ENCODE measurements at places on chromosomes 7 and 10.

GRCh38 chr10:35874311-35875015 lies 232.4 kb upstream of the FZD8 start:
- H3K36me3 ChIP-seq: no peaks in the 10 kb centered on the region
- no peaks in the 10 kb centered on the region for H3K4me1 ChIP-seq
- no peaks in the 10 kb centered on the region for H3K27me3 ChIP-seq
- no peak overlapping the region for H3K27ac ChIP-seq
- H3K4me3 ChIP-seq: no peak overlapping the region

DNA sequence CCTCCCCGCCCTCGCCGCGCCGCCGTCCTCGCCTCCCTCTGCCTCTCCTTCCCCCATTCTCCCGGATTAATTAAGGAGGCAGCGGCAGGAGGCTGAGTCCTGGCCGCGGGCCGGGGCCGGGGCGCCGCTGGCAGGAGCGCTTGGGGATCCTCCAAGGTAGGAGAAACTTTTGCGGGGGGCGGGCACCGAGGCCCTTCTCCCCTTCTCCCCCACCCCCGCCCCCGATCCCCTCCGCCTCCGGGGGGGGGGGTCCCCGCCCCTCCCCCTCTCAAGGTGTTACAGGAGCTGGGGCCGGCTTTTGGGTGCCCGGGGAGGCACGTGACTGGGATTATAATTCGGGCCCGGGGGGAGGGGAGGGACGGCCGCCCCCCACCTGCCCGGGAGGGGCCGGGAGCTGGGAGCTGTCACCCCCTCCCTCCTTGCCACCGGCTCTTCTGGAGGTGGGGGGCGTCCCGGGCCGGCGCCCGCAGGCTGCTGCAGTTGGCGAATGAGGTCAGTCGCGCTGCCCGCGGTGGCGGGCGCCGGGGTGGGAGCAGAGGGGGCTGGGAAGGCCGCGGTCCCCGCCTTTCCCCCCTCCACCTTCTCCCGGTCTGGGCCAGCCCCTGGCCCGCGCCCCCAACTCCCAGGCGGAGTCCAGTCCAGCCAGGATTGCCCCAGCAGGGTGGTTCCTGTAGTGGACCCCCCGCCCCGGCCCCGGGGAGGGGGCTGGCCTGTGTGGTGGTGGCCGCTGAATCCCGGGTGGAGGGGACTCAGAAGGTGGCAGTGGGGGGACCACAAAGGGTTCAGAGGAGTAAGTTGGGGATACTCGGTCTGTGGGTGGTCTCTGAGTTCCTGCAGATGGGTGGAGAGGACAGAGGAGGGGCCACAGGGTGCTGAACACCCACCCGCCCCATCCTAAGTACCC lies 567 bp downstream of the GTF2IRD1 start:
- H3K36me3 ChIP-seq: no peaks in the 10 kb centered on the region
- peak overlapping the region; percentile 69 for H3K4me3 ChIP-seq
- no peaks in the 10 kb centered on the region for H3K4me1 ChIP-seq
- no peaks in the 10 kb centered on the region for H3K27me3 ChIP-seq
- H3K27ac ChIP-seq: peak overlapping the region; percentile 65
- no peak for DNase-seq

DNA sequence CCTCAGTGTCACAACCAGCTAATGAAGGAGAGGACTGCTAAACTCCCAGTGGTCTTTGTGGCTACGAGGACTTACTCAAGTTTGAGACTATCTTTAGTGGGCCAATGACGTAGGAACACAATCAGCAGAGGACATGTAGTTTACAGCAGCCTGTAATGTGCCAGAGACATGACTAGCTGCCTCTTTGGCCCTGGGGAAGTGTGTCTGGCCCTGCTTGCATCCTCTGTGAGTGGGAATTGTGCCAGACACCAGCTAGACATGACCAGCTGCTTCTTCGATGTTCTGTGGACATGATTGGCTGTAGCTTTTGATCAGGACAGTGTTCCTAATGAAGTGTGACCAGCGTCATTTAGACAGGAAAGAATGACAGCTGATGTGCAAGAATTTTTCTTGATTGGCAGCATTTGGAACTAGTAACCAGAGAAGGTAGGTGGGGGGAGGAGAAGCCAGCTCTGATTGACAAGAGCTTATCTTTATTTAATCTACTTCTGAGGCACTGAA lies 141.7 kb downstream of the AUTS2 start:
- H3K4me3 ChIP-seq: no peak overlapping the region
- no peaks in the 10 kb centered on the region for H3K27me3 ChIP-seq
- DNase-seq: no peak
- no peaks in the 10 kb centered on the region for H3K4me1 ChIP-seq
- H3K27ac ChIP-seq: no peak overlapping the region

GRCh38 chr10:33966946-33967345 lies 632.5 kb upstream of the NRP1 start:
- H3K4me1 ChIP-seq: no peaks in the 10 kb centered on the region
- H3K27ac ChIP-seq: no peak overlapping the region
- no peak overlapping the region for H3K4me3 ChIP-seq

- H3K36me3 ChIP-seq: no peaks in the 10 kb centered on the region
- no peaks in the 10 kb centered on the region for H3K27me3 ChIP-seq
- H3K27ac ChIP-seq: no peak overlapping the region
- DNase-seq: no peak
- H3K4me1 ChIP-seq: no peaks in the 10 kb centered on the region
Observed at GRCh38 chr10:23370106-23370505, 25.5 kb upstream of the C10orf67 start.

DNA sequence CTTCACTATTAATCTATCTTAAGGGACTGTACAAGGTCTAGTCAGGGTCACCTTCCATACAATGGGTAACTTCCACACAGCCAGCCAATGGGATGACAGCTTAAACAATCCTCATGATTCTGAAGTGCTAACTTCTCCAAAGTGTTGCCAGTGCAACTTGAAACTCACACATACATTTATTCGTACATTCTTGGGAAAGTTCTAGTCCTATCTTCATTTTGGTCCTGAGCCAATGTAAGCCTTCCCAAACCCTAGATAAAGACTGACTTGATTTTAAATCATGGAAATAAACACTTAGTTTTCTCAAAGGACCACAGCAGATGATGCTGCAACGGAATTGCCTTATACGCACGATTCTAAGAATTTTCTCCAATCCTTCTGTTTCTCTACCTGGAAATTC lies 117.5 kb upstream of the COL1A2 start:
- no peaks in the 10 kb centered on the region for H3K4me1 ChIP-seq
- no peaks in the 10 kb centered on the region for H3K27me3 ChIP-seq
- no peak for DNase-seq
- no peak overlapping the region for H3K4me3 ChIP-seq

- no peak for DNase-seq
- H3K36me3 ChIP-seq: no peaks in the 10 kb centered on the region
- H3K27me3 ChIP-seq: no peaks in the 10 kb centered on the region
- H3K4me3 ChIP-seq: no peak overlapping the region
- H3K27ac ChIP-seq: no peak overlapping the region
Observed at GRCh38 chr7:150003304-150003810, 129.6 kb downstream of the ATP6V0E2 start.

DNA sequence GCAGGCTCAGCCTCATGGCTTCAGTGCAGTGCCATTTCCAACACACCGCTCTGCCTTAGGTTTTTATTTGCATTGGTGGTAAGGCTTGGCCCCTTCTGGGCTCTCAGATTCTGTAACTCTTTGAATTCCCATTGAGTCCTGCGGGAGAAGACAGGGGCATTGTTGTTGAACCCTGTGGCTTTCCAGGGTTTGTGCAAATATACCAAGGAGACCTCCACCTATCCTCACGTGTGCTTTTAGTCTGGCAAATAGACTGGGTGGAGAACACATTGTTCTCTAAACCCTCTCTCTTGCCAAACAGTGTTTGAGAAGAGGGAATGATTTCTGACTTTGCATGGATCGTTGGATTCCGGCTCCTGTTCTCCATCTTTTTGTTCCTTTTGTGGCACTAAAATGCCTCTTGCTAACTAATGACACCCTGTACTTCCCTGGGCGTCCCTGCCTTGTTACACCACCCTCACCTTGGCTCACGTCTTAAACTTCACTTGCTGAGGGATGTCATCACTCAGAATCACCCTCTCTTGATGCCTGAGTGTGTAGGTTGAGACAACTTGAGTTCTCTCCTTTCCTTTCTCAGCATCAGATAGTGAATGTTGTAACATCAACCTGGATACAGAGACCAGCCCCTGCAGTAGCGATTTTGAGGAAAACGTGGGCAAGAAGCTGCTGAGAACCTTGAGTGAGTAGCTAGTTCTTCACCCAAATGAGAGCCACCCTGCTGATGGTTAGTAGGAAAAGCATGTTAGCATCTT lies 40.5 kb downstream of the GOT1 start:
- no peak for DNase-seq
- no peaks in the 10 kb centered on the region for H3K27me3 ChIP-seq
- H3K4me3 ChIP-seq: no peak overlapping the region
- no peak overlapping the region for H3K27ac ChIP-seq
- H3K36me3 ChIP-seq: no peaks in the 10 kb centered on the region
- no peaks in the 10 kb centered on the region for H3K4me1 ChIP-seq

GRCh38 chr7:11404355-11404754 lies 427.6 kb downstream of the THSD7A start:
- no peaks in the 10 kb centered on the region for H3K27me3 ChIP-seq
- no peak overlapping the region for H3K27ac ChIP-seq
- no peak overlapping the region for H3K4me3 ChIP-seq
- no peaks in the 10 kb centered on the region for H3K36me3 ChIP-seq
- H3K4me1 ChIP-seq: no peaks in the 10 kb centered on the region

DNA sequence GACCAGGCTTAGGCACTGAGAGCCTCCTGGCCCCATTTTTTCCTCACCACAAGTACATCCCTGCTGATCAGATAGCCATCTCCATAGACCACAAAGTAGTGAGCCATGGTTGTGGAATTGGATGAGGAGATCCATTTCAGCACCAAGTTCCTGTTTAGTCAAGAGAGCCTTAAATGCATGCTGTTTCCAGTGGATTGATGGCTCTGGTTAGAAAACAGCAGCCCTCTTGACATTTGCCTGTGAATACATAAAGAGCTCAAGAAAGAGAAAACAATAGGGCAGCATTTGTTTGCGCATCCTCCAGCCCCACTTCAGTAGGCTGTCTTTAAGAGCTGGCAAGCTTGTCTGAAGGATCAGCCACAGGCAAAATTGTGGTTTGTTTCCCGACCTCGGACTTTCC lies 251.2 kb downstream of the POU6F2 start:
- no peaks in the 10 kb centered on the region for H3K4me1 ChIP-seq
- no peaks in the 10 kb centered on the region for H3K27me3 ChIP-seq
- H3K36me3 ChIP-seq: no peaks in the 10 kb centered on the region

GRCh38 chr10:51691135-51691534 lies 8.3 kb downstream of the CSTF2T start:
- no peak overlapping the region for H3K27ac ChIP-seq
- no peak overlapping the region for H3K4me3 ChIP-seq
- no peaks in the 10 kb centered on the region for H3K36me3 ChIP-seq
- H3K4me1 ChIP-seq: peaks cover 20% of the 10 kb centered on the region
- H3K27me3 ChIP-seq: no peaks in the 10 kb centered on the region

DNA sequence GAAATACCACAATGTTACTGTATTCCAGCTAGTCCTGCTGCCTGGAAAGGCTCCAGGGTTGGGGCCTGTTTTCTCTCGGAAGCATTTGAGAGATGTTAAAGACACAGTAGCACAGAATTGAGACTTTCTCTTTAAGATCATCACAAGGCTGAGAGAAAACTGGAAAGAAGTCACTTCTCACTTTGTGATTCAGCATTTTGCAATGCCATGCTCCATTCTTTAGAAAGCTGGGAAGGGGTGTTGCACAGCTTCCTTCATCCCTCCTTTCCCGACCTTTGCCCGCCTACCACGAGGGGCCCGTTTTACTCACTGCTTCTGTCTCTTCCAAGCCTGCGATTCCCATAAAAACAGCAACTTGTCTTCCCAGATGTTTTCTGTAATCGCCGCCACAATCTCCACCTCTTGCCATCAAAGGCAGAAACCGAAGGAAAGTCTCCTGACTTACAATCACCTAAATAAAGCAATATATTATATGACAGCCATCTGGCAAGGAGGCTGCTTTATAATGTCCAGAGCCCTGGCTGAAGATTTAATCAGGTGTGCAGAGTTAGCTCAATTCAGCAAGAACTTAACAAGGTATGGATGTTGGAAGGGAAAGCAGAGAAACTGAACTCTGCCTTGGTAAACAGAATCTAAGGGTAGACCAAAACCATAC lies 18.9 kb downstream of the NOD1 start:
- no peaks in the 10 kb centered on the region for H3K4me1 ChIP-seq
- H3K27ac ChIP-seq: peak overlapping the region; percentile 31
- H3K27me3 ChIP-seq: no peaks in the 10 kb centered on the region
- DNase-seq: peak; percentile 82
- H3K36me3 ChIP-seq: peaks cover 22% of the 10 kb centered on the region

DNA sequence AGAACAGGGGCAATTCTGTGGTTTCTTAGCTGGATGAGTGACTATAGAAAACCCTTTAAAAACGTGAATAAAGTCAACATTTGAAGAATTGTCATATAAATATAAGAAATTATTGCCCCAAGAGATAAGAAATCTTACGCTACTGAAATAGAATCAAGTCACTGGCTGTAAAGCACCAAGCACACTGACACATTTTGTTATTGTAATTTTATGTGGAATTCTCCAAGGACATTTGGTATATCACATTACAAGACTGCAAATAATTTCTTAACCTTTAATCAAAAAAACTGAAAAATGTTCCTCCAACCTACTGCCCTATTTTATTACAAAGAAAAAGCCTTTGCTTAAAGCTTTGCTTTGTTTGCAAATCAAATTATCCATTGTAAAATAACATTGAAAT lies 383.3 kb downstream of the IPMK start:
- no peaks in the 10 kb centered on the region for H3K27me3 ChIP-seq
- no peaks in the 10 kb centered on the region for H3K36me3 ChIP-seq
- H3K4me3 ChIP-seq: no peak overlapping the region
- H3K27ac ChIP-seq: no peak overlapping the region
- no peaks in the 10 kb centered on the region for H3K4me1 ChIP-seq

- H3K36me3 ChIP-seq: peaks cover 65% of the 10 kb centered on the region
- no peaks in the 10 kb centered on the region for H3K27me3 ChIP-seq
- DNase-seq: no peak
Observed at GRCh38 chr10:103896225-103896624, 21.8 kb downstream of the STN1 start.

GRCh38 chr10:43648095-43648397 lies 635 bp downstream of the ZNF32 start:
- peak overlapping the region; percentile 95 for H3K4me3 ChIP-seq
- H3K27ac ChIP-seq: peak overlapping the region; percentile 78
- H3K36me3 ChIP-seq: peaks cover 31% of the 10 kb centered on the region
- no peaks in the 10 kb centered on the region for H3K4me1 ChIP-seq
- H3K27me3 ChIP-seq: no peaks in the 10 kb centered on the region

DNA sequence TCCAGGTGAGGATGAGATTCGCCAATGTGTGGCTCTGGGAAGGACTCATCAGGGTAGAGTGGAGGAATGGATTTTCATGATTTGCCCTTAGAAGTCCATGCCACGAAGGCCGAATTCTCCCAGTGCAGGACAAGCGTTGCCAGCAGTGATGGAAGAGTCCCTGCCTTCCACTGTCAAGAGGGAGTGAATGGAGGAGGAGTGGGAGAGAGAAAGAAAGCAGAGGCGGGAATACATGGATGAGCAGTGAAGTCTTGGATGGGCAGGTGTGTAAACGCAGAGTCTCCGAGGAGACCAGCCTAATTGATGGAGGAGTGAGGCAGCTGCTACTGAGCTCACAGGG lies 419.2 kb downstream of the GLRX3 start:
- H3K27ac ChIP-seq: no peak overlapping the region
- DNase-seq: no peak
- H3K36me3 ChIP-seq: no peaks in the 10 kb centered on the region

Measured in ascending aorta (tissue), 2 donors.